Hepatic stellate cell (primary cell): ENCODE measurements at places on chromosomes 7 and 10.
A peak's percentile ranks its signal among the peaks of the same experiment; 100 is the strongest.

- peak; percentile 36 for DNase-seq
Measured at GRCh38 chr7:39589323-39590111, 23.3 kb downstream of the YAE1 start.

DNA sequence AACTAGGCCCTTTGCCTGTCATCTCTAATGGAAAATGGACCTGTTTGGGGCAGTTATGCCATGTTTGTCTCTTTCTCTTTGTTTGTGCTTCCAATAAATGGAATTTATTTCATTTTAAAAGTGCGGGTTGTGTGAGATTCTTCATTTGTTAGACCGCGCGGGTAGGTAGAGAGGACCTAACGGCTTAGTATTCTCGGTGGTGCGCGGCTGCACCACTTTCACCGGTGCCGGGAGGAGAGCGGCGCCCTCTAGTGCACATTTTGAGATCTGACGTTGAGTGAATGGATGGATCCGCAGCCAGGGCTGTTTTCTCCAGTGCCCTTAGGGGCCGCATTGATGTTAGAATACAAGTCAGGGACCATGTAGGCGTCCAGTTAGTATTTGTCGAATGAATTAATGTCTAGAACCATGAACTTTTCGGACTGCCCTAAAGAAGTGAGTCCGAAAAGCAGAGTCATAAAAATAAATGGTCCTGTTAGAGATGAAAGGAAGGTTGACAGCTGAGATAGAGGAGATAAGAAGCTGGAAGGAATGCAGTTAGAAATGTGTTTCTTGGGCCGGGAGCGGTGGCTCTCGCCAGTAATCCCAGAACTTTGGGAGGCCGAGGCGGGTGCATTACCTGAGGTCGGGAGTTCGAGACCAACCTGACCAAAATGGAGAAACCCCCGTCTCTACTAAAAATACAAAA, 29.3 kb upstream of the GIMAP8 start:
- DNase-seq = peak; percentile 85

GRCh38 chr10:61623161-61623560, 39.6 kb upstream of the CABCOCO1 start:
- DNase-seq = no peak

GRCh38 chr7:44761207-44762161, 12.8 kb downstream of the ZMIZ2 start:
- peak; percentile 89 for DNase-seq

GRCh38 chr7:4215176-4215720, 466.8 kb upstream of the FOXK1 start:
- DNase-seq = no peak

DNA sequence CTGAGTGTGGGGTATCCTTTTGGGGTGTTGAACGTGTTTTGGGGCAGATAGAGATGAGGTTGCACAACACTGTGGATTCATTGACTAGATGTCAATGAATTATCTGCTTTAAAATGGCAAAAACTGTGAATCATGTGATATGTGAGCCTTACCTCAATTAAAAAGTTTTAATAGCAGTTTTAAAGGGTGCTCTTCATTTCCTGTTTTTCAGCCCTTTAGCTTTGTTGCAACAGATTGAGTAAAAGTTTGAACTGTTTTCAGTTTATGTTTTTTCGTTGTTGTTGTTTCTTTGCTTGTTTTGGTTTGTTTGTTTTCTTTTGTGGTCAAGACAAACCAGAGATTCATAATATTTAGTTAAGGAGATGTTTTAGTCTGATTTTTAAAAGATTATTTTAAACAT, 9.4 kb downstream of the TAS2R41 start:
- DNase-seq = no peak

DNA sequence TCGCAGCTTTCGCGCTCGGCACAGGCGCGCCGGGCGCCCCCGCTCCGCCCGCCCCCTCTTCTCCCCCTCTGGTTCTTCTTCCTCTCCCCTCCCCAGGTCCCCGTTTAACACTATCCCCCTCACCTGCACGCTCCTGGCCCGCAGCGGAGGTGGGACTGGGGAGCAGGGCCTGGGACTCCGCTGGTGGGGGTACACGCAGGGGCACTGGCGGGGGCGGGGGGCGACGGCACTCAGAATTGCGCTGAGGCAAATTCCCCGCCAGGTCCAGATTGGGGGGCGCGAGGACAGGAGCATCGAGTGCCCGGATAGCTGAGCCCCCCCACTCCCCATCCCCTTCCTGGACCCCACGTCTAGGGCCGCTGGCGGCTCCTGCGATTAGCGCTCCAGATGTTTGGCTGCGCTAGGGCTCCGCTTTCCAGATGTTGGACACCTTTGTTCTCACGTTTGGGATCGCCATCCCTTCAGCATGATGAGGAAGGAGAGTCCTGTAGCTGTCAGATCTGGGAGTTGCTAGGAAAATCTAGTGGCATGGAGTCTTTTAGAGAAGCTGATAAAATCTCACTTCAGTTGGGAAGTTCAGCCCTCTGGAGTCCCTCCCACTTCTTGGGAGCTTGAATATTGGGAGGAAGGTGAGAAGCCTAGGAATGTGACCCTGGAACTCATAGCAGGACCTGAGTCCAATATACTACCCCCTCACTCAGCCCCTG, 31.4 kb upstream of the PAX2 start:
- no peak for DNase-seq

DNA sequence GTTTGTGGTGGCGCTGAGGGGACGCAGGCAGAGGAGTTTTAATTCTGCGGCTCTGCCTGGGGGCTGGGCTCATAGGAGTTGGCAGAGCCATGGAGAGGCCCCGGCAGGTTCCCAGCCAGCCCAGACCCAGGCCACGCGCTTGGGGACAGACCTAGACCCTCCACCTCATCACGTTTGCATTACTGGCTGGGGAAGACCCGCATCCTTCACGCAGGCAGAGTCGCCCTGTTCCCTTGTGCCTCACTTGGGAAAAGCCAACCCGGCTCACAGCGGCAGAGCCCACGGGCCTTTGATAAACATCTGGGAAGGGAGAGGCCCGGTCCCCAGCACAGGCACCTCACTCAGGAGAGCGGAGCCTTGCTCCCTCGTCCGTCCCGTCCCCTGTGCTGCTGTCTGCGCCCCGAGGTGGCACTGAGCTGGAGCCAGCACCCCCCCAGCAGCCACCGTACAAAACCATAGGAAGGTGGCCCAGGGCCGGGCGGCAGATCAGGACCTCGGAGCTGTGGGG, 112.8 kb downstream of the CYTH3 start:
- DNase-seq = no peak

DNA sequence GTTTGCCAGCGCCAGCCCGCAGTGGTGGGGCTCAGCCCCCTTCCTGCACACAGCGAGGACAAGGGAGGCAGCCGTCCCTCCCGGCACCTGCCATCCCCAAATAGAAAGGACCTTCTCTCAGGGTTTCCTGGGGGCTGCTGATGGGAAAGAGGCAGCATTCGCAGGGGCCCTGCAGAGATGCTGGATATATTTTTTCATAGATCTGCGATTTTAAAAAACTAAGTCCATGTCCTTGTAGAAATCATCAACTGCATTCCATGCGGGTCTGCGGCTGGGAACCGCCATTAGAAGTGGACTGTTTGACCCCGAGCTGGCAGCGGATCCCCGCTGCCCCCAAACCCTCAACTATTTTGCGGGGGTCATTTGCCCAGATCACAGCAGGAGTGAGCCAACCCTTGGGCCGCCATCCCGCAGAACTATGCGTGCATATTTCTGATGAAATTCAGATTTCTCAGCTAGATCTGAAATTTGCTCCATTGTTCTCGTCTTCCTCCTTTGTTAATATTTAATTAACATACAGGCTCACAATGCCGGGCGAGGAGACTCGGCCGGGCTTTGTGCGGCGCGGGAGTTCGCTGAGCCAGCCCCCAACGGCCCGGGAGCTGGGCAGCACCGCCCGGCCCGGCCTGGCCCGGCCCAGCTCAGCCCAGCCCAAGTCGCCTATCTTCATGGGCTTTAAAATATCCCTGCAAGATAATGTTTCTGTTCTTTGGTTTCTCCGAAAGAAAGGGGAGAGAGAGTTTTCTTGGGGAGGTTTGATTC, 2.0 kb downstream of the EN2 start:
- DNase-seq = no peak

DNA sequence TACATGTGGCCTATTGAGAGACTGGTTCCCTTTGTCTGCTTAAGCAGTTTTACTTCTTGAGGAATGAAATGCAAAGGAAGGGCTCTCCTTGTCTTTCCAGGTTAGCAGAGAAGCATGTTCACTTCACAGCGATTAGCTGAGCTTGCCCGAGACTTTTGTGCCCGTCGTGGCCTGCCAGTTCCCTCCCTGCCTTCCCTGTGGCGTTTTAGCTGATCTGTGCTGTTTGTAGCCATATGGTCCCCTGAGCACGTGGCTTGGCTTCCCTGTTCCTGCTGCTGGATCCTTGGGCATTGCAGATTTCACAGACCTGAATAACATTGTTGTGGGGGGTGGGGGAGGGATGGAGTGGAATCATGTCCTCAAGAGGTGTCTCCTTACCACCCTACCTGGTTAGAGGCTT, 61.8 kb downstream of the SND1 start:
- DNase-seq = no peak

- no peak for DNase-seq
Measured at GRCh38 chr10:116024271-116024878, 248.6 kb downstream of the GFRA1 start.

DNA sequence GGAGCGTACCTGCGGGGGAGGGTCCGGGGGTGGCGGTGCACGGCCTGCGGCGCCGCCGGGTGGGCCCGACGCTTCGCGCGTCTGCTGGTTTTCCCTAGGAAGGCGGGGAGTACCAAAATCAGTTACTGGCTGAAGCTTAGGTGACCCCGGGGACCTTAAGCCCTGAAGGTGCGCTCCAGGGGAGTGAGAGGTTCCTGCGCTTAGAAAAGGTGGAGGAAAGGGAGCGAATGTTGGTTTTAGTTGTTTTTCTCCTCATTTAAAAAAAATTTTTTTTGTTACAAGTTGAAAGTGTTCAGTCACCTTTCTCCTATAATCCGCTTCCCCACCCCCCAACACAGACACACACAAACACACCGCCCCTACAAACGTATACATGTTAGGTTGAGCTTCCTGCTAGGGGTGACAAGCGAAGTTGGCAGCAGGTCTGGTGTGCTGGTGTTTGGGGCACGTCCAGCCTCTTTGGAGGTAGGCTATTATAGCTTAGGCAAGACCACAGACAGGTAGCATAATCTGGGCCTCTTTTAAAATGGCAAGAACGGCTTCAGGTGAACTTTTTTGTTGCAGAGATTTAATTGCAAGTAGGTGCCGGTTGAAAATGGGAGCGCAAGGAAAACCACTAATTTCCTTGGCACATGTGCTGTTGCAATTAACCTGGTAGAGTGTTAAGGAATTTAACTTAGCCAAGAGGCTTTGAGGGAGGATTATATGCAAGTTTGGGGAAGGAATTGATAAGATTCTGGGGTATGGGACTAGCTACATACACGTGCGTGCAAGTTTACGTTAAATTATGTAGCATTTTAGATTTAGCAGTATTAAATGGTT, 945 bp downstream of the ADD3 start:
- no peak for DNase-seq

DNA sequence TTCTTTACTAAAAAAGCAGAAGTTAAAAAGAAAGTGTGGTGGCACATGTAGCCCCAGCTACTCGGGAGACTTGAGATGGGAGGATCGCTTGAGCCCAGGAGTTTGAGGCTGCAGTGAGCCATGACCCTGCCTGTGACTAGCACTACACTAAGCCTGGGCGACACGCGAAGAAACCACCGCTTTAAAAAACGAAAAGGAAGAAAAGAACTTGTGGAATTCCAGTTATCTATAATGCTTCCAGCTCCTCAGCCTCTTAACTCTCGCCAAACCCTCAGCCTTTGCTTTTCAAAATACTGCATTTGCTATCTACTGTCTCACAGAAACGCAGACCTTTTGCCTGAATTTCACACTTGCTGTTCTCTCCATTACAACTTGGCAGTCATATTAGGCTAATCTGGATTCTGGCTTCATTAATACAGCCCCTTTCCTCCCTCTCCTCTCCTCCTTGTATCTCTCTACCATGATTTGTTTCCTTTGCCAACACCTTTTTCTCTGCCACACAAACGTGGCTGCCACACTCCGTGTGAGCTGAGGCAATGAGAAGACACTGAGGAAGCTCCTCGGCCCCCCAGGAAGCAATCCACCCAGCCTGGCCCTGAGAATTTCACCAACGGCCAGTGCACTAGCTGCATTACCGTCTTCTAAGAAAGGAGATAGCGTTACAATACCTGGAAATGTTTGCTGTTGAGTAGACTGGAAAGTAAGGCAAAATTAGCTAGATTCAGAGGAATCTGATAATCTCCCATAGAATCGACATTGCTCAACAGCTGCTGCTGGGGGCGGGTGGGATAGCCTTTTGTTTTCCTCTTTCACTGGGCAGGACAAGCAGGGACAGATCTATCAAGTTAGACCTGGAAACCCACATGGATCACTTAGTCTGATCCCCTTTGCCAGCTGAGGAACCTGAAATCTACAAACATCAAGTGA, 37.2 kb downstream of the CALML5 start:
- DNase-seq = peak; percentile 60

DNA sequence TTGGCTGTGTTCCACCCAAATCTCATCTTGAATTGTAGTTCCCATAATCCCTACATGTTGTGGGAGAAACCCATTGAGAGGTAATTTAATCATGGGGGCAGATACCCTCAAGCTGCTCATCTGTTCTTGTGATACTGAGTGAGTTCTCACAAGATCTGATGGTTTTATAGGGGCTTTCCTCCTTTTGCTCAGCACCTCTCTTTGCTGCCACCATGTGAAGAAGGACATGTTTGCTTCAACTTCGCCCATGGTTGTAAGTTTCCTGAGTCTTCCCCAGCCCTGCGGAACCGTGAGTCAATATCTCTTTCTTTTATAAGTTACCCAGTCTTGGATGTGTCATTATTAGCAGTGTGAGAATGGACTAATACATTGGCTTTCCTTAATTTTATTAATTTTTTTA, 527.8 kb downstream of the MDFIC start:
- DNase-seq = no peak

- DNase-seq = no peak
Measured at GRCh38 chr7:63024446-63024845, 974.2 kb upstream of the ZNF722 start.

GRCh38 chr7:14954035-14954434, 51.5 kb upstream of the DGKB start:
- no peak for DNase-seq

- no peak for DNase-seq
Measured at GRCh38 chr7:15403751-15404150, 158.1 kb downstream of the AGMO start.

GRCh38 chr7:101598422-101598985, 30.6 kb downstream of the MYL10 start:
- no peak for DNase-seq

- DNase-seq = no peak
Measured at GRCh38 chr10:113716109-113716910, 35.2 kb upstream of the PLEKHS1 start.

- DNase-seq = peak; percentile 44
Measured at GRCh38 chr10:102117391-102118159, 2.6 kb downstream of the LDB1 start.

GRCh38 chr7:116441534-116441933, 58.0 kb upstream of the CAV2 start:
- no peak for DNase-seq

GRCh38 chr7:130421684-130422083, 19.1 kb downstream of the CEP41 start:
- DNase-seq = no peak

DNA sequence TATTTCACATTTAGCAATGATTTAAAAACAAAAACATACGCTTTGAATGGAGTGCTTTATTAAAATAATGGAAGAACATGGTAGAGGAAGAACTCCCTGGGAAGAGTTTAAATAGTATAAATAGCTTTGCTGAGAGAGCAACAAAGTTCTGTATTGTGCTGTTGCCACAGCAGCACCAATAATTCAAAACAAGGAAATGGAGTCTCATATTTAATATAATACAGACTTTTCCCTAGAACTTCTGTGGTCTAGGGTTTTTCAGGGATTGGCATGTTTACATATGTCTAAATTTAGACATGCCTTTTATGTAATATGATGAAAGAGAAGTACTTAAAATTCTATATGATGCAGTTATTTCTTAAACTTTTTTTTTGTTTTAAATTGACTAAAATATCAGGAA, 217.2 kb upstream of the HDAC9 start:
- DNase-seq = peak; percentile 9
